Right forelimb (tissue), 1 donor: ENCODE measurements at places on chromosomes 3 and 15.

- DNase-seq: no peak
Observed at GRCh38 chr15:52658955-52659354, 20.2 kb downstream of the ATOSA start.

DNA sequence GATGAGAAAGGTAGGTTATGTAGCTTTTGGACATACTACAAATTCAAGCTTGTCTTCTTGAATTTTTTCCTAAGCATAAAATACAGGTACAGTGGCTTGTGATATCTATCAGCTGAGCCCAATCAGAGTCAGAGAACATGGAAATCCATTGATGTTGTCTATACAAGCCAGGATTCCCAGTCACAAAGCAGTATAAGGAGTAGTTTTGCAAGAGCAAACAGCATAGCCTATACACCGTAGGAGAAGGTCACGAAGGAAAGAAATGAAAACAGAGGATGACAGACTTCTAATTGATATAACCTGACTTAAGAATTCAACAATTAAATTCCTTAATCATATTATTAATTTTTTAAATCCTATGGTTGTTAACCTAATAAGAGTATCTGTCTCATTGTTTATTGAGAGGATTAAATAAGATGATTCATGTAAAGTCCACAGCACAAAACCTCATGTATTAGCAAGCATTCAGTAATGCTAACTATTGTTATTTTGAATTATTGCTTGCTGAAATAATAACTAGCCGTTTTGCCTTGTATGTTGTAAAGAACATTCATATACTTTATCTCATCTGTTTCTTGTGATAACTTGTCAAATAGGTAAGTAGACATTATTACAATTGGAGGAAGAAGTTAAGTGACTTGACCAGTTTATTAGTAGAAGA lies 276.6 kb upstream of the ZPLD1 start:
- DNase-seq: no peak

GRCh38 chr3:108474581-108474980 lies 35.8 kb downstream of the MYH15 start:
- DNase-seq: no peak

- no peak for DNase-seq
Observed at GRCh38 chr3:172517859-172518466, 5.3 kb downstream of the TNFSF10 start.

- no peak for DNase-seq
Observed at GRCh38 chr3:102400142-102400541, 34.7 kb upstream of the ZPLD1 start.

DNA sequence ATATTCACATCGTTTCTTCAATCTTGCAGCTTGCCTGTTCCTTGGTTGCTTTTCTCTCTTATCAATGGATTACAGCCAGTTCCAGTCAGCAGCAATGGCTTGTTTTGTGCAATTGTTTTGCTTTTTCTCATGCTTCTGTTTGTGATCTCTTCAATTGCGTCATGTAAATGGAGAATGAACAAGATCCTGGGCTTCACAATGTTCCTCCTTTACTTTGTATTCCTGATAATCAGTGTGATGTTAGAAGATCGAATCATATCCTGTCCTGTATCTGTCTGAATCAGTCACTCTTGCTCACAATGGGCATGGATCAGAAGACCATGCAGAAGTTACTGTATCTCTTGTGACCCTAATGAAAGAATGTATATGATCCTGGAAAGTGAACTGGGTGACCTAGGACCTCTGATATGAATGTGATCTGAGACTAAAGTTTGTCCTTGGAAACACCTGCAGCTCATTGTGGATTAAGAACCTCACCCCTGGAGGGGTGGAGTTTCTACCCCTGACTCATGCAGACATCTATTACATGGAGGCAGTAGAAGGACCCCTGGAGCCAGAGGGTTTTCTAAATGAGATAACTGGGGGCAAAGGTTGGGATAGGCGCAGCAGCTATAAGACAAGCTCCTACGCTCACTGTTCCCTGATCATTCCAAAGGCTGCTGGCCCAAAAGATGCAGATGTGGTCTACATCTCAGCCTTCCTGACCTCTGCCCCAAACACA lies 32.2 kb downstream of the SLC24A1 start:
- no peak for DNase-seq

DNA sequence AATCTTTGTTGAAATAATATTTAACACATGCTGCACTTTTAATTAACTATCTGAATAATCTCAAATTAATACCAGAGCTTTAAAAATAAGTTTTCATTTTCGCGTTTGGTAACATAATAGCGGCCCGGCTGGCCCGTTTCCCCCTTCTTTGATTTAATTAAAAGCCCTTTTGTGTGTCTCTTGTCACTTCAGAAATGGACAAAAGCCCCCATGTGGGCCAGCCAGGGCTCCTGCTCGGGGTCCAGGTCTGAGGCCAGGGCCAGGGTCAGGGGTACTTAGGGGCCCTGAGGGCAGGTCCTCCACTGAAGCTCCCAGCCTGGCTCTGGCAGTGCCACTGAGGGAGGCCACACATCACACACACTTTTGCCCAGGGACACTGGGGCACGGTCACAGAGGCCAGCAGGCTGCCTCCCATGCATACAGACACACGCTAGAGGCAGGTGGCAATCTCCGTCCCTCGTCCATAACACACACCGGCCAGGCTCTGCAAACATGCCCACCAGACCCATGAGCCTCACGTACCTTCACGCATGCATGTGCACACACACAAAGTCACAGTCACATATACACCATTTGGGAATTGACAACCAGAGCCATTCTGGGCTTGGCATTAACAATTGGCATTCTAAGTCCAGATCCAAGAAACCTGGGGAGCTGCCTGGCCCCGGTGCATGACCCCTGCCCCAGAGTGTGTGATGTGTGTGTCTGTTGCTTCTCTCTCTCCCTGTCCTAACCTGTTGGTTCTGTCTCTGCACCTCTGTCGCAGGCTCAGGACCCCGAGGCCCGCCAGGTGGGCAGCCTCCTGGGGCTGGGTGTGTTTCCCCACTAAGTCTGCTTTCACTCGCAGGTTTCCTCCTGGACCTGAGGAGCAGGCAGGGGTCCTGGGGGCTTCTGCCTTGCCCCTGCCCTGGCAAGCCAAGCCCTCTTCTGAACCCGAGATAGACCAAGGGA lies 38.5 kb downstream of the DNAJB8 start:
- DNase-seq: no peak

DNA sequence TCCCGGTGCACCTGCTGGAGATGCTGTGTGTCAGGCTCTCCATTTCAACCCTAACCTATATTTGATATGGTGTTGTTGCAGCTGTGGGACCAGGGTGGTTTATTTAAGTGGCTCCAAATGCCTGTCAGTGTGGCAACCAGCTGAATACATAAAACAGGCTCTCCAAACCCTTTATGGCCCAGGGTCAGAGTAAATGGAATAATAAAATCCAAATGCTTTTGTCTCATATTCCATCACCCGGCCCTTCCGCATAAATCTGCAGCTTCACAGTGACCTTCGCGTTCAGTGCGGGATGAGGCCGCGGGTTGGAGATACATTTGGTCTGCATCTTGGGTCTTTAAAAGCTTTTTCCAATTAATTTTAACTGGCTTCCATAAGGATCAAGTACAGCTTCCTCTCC lies 382.1 kb upstream of the NR2F2 start:
- no peak for DNase-seq

- no peak for DNase-seq
Observed at GRCh38 chr15:89192766-89193165, 28.6 kb downstream of the RLBP1 start.

DNA sequence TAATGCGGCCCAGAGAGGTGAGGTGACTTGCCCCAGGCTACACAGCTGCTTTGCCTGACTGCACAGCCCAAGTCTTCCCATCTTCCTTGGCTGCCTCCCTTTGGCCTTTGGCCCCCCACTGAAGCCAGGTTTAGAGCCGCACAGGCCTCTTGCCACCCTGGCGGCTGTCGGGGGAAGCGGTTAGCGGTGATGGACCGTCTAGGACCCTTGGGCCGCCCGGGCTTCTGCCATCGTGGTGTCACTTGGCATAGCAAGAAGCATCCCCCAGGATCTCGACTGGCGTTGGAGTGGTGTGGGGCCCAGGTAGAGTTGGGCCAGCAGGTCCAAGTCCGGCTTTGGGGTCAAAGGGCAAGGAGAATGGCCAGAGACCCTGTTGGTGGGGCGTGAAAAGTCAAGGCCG lies 61.0 kb downstream of the LINGO1 start:
- no peak for DNase-seq

DNA sequence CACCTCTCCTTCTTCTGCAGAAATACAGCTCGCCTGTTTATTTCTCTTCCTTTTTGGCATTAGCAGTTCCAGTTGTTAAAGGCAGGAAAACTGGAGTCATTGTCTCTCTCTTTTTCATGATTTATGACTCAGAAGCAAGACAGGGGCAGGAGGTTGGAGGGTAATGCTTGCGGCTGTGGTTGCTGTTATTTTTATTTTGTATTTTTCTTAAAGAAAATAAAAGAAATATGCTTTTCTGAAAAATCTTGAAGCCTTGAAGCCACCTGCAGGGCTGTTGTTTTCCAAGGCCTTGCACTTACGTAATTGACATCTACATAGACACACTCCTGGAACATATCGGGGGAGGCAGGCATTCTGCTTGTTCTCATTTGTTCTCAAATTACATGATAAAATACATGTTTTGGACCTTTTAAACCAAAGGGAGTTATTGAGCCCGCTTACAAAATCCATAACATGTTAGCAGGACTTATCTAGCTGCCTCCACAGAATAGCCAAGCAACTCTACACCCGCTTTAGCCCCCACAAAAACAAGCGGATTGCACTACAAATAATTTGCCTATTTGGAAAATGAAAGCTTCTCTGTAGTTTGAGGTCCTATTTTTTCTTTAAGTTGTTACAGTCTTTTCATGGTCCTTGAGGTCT lies 1004.6 kb upstream of the NR2F2 start:
- no peak for DNase-seq

- no peak for DNase-seq
Observed at GRCh38 chr3:42698911-42699230, 3.7 kb downstream of the HHATL start.

GRCh38 chr3:159761848-159762635 lies 226.6 kb upstream of the IL12A start:
- no peak for DNase-seq

GRCh38 chr3:46992231-46992630 lies 12.8 kb downstream of the NBEAL2 start:
- DNase-seq: no peak

GRCh38 chr3:179921951-179922350 lies 114.8 kb downstream of the PEX5L start:
- DNase-seq: no peak

DNA sequence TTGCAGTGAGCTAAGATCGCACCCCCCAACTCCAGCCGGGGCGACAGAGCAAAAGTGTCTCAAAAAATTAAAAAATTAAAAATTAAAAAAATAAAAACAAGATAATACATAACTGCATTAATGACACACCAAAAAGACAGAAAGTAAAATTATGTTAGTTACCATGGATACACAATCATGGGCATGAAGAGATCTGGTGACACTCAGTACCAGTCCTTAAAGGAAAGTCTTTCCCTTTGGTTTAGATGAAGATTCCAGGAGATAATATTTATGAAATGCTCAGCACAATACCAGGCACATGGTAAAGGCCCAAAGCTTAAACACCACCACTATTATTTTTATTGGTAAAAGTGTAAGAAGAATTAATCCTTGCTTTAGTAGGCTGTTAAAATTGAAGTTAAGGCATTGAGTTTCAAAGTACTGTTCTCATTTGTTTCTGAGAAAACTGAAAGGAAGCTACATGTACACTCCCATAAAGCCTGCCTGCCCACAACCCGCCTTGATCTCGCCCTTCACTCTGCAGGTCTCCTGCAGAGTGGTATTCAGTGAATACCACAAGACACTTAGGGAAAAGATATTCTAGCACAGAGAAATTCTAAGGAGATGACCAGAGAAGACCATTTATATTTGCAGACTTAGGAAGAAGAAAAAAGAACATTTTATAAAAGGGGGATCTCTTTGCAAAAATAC lies 52.3 kb downstream of the SUCLG2 start:
- no peak for DNase-seq

- DNase-seq: no peak
Observed at GRCh38 chr3:28951772-28952556, 328.9 kb upstream of the RBMS3 start.

DNA sequence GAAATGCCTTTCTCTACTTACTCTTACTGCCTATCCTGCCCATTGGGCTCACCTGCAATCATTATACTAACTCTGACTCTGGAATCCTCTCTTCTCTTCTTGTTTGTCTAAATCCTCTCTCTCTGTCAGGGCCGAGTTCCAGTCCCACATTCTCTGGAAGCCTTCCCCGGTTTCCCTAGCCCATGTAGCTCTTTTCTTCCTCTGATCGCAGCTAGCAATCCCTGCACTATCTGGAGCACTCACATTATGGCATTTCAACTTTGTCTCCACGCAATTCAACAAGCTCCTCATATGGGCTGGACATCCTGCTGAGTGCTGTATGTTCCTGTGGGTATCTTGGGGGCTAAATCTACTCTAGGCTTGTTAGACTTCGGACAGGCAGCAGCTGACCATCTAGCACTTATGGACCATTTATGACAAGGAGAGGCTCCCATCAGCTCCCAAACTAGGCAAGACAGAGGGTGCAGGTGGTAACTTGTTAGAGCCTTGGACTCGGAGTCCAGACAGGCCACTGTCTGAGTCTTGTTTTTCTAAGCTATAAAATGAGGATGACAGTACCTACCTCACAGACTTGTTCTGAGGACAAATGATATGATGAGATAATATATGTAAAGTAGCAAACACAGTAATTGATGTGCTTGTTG lies 58.3 kb downstream of the EPHB3 start:
- no peak for DNase-seq

GRCh38 chr3:14236902-14237301 lies 58.3 kb downstream of the LSM3 start:
- DNase-seq: no peak

DNA sequence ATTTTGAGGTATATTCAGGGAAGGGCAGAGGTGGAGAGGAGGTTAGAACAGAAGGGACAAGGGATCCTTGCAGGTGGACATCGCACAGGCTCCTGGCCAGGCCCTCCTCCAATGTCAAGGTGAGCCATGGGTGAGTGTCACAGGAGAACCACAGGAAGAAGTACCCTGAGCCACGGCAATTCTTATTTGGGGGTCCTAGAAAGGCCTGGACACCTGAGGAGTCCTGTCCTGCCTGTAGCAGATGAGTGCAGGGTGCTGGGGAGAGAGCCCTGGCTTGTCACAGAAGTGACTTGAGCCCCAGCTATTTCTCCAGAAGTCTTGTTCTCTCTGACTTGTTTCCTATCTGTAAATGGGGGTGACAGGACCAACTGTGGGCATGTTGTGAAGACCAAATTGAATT lies 4.3 kb downstream of the SLC6A20 start:
- no peak for DNase-seq

DNA sequence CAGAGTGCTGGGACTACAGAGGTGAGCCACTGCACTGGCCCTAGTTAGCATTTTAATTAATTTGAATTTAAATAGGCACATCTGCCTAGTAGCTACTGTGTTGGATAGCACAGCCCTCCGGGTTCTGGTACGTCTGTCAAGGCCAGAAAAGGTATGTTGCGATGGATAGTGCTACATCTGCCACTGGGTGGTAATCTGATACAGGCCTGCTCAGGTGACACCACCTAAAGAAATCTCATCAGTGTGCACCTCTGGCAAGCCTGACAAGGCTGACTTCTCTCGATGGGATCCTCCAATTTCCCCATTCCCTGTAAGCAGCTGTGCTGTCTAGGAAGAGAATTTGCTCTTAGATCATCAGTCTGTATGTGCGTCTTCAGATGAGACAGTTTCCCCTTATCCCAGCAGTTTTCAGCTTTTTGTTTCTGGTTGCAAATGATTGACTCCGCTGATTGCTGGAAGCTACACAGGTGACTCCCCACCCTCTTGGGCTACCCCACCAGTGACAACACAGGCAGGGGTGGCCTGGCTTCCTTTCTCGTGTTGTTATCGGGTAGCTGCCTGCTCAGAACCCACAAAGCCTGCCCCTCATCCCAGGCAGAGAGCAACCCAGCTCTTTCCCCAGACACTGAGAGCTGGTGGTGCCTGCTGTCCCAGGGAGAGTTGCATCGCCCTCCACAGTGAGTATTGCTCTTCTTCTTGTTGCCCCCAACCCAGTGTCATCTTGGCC lies at the start of gene CCR9:
Gene CCR9, plus strand, starts transcription at position 565 of the 727 bp plus-strand sequence. CDS start 8,391 bp downstream, outside the sequence.
- no peak for DNase-seq
